ENCODE measurements at places on chromosomes 5 and 9.

GRCh38 chr9:127053057-127053821 is 69.2 kb downstream of the ANGPTL2 start:
- peak; percentile 48 for DNase-seq

GRCh38 chr9:133997584-133997983 is 5.5 kb upstream of the VAV2 start:
- no peak for DNase-seq

DNA sequence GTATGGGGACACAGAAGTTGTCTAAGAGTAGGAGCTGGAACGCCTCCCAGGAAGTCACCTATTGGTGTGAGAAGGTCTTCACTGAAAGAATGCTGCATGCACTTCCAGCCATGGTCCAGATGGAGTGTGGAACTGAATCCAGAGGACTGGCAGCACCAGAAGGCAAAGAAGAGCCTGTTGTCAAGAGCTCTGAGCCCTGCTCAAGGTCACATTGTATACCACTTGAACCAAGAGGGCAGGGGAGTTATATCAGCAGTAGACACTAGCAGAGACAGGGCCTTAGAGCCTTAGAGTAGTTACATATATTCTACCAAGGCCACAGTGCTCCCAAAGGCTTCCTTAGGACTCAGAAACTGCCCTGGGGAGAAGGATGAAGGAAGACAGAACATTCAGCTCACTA is 130.8 kb upstream of the POC5 start:
- no peak for DNase-seq

- DNase-seq = no peak
Observed at GRCh38 chr5:135551593-135552447, 16.1 kb upstream of the NEUROG1 start.

GRCh38 chr9:6945816-6946215 is 188.0 kb downstream of the KDM4C start:
- DNase-seq = no peak

- DNase-seq = peak; percentile 91
Observed at GRCh38 chr9:107750741-107751566, 261.4 kb upstream of the KLF4 start.

GRCh38 chr9:13412331-13412730 is 132.8 kb upstream of the MPDZ start:
- no peak for DNase-seq

DNA sequence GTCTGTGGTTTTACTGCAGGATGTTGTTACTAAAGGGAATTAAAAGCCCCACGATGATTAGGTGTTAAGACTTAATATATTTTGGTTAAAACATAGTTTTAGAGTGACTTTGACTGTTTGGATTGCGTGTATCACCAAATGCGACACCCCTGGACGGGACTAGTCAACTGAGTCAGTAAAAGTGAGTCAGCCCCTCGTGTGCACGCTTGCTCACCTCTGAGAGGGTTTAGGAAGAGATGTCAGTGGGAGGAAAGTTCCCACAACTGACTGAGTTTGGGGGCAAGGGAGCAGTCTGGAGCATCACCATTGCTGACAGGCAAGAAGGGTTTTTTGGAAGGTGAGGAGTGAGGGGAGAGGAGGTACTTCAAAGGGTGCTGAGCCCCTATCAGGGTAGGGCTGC is 14.4 kb upstream of the DMRT3 start:
- DNase-seq = no peak

DNA sequence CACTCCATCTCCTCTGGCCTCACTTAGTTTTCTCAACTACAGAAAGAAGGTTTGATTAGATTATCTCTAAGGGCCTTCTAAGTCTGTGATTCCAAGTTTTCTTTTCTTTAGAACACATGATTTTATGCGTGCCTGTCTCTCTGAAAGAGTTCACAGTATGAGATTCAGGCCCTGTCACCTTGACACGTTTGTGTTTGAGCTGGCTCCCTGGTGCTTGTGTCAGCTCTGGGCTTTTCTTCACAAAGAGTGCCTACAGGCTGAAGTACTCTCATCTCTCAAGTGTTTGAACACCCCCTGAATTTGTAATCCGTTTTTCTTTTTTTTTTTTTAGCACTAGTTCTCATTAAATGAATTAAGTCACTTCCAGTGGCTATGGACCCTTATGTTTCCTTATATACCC is 306.9 kb upstream of the C9orf72 start:
- no peak for DNase-seq

DNA sequence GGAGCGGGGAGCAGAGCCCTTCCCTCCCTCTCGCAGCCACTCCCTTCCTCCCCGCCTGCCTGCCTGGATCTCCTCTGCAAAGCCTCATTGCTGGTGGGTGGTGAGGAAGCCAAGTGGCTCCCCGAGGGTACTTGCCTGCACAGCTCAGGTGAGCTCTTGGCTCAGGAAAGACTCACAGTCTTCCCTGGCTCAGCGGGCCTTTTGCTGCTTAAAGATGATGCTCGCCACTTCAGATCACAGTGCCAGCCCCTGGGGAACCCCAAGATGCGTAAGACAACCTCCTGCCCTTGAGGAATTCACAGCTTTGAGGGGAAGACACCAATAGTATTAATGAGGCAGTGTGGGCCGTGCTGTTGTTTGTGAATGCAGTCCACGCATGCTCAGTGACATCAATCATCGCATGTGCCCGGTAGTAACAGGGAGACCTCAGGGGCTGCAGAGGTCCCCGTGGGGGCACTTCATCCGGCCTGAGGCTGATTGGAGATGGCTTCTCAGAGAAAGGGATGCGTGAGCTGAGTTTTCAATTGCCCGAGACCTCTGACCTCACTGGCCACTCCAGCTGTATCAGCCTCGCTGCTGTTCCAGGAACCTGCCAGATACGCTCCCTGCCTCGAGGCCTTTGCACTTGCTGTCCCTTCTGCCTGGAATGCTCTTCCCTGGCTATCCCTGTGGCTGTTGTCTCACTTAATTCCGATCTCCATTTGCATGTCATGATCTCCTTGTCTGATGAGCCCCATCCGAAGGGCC is 36.8 kb downstream of the ERGIC1 start:
- DNase-seq = no peak

GRCh38 chr9:89880161-89880560 is 275.3 kb downstream of the GADD45G start:
- DNase-seq = no peak

DNA sequence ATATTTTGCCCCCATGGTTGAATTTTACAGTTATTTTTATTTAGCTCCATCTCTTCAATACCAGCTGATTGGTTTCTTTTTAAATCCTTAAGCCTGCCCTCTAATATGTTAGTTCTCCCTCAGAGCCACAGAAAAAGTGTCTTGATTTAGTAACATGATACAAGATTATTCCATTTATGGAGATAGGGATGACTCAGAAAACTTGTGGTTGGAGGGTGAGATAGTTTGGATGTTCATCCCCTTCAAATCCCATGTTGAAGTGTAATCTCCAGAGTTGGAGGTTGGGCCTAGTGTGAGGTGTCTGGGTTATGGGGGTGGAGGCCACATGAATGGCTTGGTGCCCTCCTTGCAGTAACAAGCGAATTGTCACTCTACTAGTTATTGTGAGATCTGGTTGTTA is 115.7 kb downstream of the FBXO38 start:
- DNase-seq = no peak

- no peak for DNase-seq
Observed at GRCh38 chr9:137224830-137225694, at the start of gene CYSRT1. Gene CYSRT1 (plus strand): TSS chr9:137225174. CDS start chr9:137225622, 448 bp downstream.
